ENCODE measurements at places on chromosomes 13 and 19.
A peak's percentile ranks its signal among the peaks of the same experiment; 100 is the strongest.

GRCh38 chr19:49872245-49873128 lies 4.7 kb downstream of the AKT1S1 start:
- DNase-seq, result no peak

DNA sequence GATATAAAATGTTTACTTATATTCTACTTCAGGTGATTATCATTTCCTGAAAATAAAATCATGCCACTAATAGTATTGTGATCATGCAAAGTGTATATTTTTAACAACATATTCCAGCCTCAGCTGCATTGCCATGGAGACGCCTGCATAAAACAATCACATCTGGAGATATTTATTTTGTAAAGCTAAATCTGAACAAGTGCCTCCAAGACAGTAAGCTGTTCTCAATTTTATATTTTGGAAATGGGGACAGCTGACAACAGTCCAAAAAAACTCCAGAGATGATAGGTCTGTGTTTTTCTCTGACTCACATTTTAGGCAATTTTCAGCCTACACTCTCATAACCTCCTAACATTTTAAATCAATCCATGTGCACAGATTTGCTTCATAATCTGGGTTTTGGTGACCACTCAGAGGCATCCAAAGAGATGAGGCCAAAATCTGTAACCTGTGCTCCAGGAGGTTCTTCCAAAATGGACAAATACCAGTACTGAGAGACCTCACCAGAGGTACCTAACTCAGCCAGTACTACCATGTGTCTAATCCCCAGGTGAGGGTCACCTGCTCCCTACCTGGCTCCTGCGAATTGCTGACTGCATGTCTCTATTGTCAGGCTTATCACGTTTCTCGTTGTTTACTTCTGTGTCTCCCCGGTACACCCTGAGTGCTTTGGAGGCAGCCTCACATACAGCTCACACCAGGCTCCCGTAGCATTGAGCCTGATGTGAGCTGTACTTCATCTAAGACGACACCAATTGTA lies 62.7 kb downstream of the COL4A1 start:
- no peak for DNase-seq

DNA sequence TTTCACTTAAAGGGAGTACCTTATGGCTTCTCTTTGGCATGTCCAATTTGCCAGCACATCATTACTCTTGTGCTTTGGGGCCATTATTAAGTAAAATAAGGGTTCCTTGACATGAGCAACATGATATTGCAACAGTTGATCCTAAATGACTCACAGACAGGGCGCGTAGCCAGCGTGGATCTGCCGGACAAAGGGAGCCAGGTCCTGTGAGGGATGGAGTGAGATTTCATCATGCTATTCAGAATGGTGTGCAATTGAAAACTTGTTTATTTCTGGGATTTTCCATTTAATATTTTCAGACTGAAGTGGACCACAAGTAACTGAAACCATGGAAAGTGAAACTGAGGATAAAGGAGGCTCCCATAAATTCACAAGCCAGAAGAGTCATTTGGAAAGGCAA lies 48.6 kb upstream of the WASF3 start:
- DNase-seq, result no peak

DNA sequence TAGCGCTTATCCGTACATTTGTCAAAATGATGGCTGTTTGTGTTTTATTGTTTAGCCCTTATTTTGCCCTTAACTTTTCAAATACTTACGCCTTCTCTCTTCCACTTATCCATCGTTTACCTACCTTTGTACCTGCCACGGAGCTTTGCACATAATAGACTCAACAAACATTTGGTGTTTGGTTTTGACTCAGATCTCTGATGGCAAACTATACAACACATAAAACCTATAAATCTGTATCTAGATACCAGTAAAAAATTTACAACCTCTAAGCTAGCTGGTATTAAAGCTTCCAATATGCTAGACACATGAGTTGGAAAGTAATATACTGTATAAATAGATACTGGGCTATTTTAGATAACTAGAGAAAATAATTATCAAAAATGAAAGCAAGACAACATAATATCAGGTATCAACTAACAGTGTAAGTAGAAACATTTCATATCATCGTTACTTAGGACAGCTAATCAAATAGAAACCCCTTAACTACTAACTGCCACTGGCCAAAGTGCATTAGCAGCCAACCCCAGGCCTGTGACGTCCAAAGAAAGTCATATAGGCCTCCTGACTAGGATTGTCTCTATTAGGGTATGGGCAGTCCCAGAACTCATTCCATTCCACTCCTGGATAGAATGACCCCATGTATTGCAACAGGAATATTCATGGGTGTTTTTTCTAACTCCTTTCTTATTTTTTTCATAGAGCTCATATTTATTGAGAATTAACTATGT lies 53.8 kb downstream of the KCTD12 start:
- DNase-seq, result no peak

DNA sequence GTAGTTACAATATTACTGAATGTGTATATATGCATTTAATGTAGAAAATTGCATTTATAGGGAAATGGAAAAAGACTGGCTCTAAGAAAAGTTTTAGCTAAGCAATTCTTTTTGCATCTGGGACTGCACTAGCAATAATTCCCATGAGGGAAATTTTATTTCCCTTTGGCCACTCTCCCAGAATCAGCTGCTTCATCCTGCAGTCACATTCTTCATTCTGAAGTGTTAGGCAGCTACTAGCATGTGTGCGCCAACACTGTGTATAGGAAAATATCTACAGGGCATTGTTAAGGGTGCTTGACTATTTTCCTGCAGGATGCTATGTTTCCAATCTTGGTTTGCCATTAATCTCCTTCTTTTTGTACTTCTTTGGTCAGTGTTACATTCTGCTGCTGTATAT lies 312.8 kb upstream of the PCDH20 start:
- DNase-seq, result peak; percentile 4

DNA sequence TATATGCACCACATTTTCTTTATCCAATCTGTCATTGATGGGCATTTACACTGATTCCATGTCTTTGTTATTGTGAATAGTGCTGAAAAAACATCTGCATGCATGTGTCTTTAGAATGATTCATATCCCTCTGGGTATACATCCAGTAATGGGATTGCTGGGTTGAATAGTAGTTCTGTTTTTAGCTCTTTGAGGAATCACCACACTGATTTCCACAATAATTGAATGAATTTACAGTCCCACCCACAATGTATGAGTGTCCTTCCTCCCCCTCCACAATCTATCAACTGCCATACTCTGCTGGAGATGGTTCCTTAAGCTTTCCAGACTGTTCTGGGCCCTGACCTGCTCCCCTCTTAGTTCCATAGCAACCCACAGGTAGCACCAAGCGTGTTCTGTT lies 667.0 kb downstream of the LIG4 start:
- no peak for DNase-seq

DNA sequence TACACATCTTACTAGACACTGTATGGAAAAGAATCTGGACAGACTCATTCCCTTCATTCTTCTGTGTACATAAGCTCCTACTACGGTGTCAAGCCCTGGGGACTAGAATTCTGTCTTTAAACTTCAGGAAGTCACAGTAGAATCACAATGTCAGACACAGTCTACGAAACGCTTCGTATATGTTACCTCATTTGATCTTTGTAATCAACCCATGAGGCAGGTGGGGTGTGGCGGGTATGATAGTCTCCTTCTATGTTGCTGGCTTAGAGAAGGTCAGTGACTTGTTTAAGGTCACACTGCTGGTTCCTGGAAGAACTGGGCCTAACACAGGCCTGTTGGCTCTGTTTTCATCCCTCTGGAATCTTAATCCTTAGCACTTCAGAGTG lies 32.2 kb upstream of the TPT1 start:
- DNase-seq, result no peak

- DNase-seq, result no peak
Measured at GRCh38 chr19:2810141-2811091, 9.3 kb upstream of the ZNF554 start.

GRCh38 chr13:84606616-84607015 lies 724.3 kb upstream of the SLITRK1 start:
- DNase-seq, result no peak

DNA sequence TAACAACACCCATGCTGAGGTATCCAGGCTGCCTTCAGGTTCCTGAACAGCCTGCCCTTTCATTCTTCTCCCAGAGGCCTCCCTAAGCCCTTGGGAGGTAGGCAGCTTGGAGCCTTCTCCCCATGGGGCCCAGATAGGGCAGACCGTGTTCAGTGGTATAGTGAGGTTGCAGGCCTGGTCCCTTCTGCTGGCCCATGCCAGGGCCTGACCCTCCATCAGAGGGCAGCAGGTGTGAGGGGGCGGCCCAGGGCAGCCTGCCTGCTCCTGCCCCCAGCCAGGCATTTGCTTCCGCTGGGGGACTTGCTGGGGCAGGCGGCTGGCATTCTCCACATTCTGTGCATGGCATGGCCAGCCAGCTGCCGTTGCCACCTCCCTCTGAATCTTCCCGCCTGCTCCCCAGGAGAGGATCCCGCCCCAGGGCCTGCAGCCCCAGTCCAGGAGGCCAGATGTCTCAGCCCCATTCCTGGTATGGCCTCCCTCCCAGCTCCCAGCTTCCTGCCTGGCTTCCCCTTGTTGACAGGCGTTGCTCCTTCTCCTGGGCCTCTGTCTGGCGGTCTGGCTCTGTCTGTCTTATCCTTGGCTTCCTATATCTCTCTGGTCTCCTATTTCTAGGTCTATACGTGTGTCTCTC lies 8.9 kb downstream of the CIC start:
- DNase-seq, result no peak

- DNase-seq, result no peak
Measured at GRCh38 chr19:1449467-1450442, at the start of gene APC2. TSS of gene APC2 (plus strand) at chr19:1450121. CDS start at chr19:1453002, 2,881 bp downstream.

DNA sequence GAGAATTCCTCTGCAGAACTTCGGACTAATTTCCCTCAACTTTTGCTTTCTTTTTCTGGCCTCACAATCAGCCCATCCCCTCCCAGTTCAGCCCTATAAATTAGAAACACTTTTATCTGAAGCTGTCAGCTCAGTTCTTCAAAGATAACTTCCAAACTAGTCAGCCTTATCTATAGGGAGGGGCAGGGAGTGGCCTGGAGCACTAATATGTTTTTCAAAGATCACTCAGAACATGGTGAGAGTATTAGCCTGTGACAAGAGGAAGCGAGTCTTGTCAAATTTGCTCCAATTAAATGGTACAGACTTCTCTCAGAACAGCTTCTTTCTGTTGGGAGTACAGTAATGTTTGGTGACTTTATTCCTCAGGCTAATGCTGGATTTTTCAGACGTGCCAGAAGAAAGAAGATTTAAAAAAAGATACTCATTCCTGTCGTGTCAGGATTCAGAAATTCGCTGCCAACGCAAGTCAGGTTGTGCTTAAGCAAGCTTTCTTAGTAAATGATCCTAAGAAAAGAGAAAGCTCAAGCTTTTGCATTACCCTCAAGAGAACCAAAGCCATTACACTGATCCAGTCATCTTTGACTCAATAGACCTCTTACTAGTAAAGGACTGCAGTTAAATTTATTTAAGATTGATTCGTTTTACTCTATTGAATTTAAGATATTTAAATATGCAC lies 1033.6 kb downstream of the SLITRK5 start:
- no peak for DNase-seq

- no peak for DNase-seq
Measured at GRCh38 chr19:27734496-27735220, 1478.3 kb downstream of the UQCRFS1 start.

- DNase-seq, result no peak
Measured at GRCh38 chr19:55581145-55581822, 636 bp upstream of the ZNF579 start.

DNA sequence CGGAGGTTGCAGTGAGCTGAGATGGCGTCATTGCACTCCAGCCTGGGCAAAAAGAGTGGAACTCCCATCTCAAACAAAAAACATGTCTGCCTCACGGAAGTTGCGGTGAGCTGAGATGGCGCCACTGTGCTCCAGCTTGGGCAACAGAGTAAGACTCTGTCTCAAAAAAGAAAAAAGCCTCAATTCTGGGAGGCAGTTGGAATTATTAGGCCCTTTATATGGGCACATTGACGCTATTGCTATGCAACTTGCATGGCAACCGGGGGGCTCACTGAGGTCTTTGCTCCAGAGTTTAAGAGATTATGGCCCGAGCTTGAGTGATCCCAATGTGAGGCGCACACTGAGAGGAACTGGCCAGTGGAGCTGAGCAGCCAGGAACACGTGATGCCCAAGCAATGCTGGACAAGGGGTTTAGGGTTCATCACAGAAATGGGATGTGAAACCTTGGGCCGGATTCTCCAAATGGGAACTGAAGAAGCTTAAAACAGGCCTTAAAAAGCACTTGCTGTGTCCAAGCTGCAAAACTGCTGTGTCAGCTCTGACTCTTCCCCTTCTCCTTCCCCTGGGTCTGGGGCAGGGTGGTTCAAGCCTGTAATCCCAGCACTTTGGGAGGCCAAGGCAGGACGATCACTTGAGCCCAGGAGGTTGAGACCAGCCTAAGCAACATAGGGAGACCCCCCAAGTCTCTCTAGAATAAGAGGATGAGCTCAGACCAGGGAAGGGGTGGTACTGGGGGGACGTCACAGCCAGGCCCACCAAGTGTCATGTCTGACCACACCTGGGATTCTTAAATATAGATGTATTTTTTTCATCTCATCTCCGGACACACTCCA lies 2.5 kb downstream of the FTL start:
- no peak for DNase-seq

DNA sequence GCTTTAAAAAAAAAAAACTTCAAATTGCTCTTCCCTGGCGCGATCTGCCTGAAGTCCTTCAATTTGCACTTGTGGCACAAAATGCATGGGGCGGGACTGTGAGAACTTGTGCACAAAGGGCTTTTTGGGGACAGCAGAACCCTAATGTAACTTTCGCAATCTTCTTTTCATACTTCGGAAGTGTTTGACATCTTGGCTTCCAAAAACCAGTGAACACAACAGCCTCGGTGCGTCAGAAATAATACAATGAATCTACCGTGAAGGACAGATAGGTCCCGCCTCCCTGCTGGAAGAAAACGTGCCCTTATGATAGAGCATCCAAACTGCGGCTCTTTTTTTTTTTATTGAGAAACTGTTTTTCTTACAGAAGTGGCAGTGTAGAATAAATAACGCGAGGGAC lies 36.6 kb downstream of the KLF2 start:
- DNase-seq, result no peak

DNA sequence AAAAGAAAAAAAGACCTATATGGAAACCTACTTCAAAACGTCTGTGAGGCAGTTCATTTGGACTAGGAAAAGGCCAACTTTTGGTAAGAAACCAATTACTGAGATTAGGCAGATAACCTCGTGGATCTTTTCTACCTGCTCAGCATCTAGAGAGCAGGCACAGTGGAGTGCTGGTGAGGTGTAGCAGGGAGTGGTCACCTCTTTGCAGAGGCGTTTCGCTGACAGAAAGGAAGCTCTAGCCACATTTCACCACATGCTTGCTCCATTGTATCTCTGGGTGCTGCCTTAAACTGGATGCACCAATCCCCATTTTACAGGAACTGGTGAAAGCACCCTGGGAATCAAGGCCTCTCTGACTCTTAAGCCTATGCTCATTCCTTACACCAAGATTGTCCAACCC lies 360.5 kb downstream of the LIG4 start:
- DNase-seq, result no peak

GRCh38 chr13:33110386-33110712 lies 94.1 kb downstream of the KL start:
- DNase-seq, result no peak

DNA sequence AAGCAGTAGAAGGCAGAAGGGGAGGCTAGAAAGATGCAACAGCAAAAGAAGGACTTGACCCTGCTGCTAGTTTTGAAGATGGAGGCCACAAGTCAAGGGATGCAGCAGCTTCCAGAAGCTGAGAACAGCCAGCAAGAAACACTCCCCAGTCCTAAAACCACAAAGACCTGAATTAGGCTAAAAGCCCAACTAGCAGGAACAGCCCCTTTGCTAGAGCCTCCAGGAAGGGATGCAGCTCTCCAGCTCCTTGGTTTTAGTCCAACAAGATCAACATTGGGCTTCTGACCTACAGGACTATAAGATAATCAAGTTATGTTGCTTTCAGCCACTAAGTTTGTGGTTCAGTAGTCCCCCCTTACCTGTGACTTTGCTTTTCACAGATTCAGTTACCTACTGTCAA lies 10.5 kb upstream of the LATS2 start:
- no peak for DNase-seq
